ENCODE measurements at places on chromosomes 2 and 18.

DNA sequence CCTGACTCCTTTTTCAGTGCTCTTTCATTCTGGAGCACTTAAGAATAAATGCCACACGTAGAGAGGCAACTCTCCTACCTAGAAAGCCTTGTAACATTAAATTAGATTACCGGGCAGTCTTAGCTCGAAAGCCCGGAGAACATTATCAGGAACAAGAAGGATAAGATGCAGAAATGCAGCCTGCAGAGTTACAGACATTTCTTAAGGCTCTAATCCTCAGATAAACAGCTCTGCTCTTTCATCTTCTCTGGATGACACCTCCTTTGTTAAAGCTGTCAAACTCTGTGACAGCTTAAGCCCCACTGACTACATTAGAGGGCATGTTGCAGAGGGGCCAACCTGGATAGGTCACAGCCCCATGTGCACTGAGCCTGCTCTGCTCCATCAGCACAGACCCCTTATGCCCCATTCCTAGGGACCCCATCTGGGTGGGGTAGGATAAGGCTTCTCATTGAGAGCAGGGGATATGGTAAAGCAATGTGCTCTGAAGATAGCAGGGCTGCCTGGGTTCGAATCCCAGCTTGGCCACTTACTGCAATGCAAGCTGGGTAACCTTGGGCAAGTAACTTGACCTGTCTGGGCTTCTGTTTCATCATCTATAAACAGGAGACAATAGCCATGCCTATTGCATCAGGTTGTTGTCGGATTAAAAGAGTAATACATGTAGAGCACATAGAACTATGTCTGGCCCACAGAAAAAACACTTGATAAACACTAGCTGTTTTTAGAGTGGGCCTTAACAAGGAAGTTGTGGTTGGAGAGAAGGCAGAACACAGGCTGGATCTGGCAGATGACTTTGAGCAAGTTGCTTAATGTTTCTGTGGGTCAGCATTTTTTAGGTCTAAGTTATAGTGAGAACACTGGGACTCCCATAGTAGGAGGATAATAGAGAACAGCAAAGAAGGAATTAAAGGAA is 111.4 kb downstream of the THNSL2 start:
- no peak for DNase-seq

DNA sequence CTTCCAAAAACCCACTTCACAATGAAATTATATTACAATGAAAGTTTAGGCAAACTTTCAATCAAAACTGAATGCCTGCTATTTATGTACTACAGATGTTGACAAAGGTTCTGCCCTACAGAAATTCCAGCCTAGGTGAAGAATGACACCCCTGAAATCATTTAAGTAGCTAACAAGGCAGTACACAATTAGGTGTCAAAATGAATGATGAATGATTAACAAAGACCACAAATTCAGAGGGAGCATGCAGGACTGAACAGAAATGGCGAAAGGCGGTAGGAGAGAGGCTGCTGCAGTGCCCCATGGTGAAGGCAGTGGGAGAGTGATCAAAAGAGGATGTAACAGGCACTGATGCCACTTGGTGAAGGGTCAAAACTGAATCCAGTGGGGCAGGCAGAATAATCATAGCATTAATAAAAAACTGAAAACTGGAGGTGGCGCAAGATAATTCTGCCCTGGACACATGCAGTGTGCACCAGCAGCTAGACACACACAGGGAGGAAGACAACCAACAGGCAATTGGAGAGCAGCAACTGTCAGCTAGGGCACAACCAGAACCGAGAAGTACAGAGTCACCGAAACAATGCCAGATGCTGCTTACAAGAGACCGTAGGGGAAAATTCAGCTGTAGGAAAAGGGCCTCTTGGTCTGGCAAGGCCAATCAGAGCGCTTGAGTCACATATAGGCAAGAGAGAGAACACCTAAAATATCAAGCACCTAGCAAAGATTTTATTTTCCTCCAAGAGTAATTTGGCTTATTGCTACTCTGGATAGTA is 4.5 kb downstream of the TMEM131 start:
- DNase-seq: no peak

- DNase-seq: no peak
Observed at GRCh38 chr2:12641441-12641840, 75.3 kb upstream of the TRIB2 start.

GRCh38 chr2:144516981-144517865 is 2.7 kb downstream of the ZEB2 start:
- peak; percentile 66 for DNase-seq

DNA sequence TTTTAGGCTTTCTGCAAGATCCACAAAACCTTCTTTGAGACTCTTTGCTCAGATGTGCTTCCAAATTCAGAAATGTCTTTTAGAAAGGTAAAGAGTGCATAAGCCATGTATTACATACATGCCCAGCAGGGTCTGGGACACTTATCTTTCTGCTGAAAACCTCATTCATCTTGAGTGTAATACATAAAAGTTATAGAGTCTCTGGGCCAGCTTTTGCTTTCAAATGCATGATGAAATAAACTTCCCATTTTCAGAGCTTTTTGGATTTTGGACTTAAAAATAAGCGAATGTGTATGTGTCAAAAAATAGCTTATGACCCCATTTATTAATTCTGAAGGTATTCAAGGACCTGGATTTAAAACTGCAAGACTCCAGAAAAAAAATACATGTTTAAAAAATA is 8.0 kb downstream of the CYRIA start:
- no peak for DNase-seq

DNA sequence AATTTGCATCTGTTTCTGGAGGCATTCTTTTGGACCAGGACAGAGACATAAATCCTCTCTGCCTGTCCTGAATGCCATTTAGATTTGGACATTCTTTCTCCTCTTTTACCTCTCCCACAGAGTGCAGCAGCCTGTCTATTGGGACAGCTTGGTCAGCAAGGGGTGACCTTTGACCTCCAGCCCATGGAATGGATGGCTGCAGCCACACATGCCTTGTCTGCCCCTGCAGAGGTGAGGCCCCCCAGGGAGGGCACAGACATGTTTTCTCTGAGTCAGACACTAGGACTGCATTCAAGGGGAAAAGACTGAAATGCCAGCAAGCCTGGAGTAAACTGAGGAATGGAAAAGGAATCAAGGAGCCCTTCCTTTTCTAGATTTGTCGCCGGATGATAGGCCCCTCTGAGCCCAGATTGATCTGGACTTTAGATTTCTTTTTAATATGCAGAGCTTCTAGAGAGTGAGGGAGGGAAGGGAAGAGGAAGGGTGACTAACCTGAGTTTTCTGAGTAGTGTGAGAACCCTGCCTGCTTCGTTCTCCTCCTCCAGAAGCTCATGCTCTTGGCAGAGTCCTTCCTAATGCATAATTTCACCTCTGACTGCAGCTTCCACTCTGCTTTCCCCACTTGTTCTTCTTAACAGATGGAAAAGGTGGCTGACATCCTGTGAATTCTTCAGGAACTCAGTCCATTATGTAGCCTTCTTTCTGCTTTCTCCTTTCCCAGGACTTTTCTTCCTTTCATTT is 16.1 kb upstream of the TTLL4 start:
- no peak for DNase-seq

GRCh38 chr2:223501641-223502040 is 100.5 kb downstream of the SCG2 start:
- no peak for DNase-seq

DNA sequence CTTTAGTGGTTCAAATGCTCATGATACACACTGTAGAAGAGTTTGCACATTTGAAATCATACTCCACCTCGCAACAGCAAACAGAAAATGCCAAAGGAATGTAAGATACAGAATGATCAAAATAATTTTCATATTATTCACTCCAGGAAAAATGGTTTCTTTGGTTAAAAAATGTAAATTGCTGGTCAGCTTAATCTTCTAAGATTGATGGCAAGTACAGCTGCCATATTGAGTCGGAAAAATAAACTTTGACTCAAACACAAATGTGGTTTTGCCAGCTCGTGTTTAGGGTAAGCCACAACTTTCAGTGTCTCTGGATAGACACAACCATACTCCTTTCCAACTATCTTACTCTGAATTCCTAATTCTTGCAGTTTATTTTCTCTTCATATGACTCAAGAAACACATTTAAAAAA is 154.9 kb upstream of the SMIM21 start:
- DNase-seq: no peak

DNA sequence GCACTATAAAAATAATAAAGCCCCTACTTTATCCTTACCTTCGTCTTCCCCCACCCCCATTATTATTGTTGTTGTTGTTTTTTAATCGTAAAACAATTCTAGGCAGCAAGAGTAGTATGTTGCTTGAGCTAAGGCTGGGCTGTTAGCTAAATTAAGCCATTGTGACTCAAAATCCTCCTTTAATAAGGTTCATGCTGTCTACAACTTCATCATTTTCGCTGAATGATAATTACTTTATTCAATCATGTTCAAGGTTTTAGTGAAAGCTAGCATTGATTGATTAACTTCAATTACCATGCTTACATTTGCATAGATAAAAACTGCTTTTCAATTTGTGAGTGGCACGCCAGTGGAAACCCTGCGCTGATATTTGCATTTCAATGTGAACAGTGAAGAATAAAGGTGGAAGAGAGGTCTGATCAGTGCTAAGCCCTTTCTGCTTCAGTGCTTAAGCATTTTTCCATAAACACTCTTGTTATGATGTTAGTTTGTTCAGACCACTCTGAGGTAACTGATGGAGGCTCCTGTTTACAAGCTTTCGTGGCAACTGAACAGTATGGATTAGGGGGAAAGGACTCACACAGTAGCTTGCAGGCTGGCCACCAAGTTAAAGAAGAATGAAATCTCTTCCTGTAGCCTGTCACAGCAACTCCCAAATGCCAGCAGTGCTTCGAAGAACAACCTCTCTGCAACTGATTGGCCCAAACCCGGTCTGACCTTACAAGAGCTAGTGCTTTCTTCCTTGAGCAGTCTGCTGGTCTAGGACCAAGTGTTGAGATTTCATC is 156.8 kb downstream of the GPD2 start:
- no peak for DNase-seq

GRCh38 chr2:54945391-54946219 is 104.6 kb downstream of the RTN4 start:
- DNase-seq: no peak

- no peak for DNase-seq
Observed at GRCh38 chr2:83103613-83104012, 1355.5 kb downstream of the SUCLG1 start.

All from activated T-cell treated with anti-CD3 and anti-CD28 coated beads, Interleukin-2, amount 50 U/mL, for 1 hour (primary cell).